ENCODE measurements at places on chromosomes 3 and 15.

- DNase-seq = no peak
Measured at GRCh38 chr3:97662762-97663161, 101.8 kb upstream of the ARL6 start.

GRCh38 chr3:63845215-63845614 is 18.4 kb downstream of the THOC7 start:
- DNase-seq = no peak

GRCh38 chr3:62805580-62806277 is 69.5 kb downstream of the CADPS start:
- no peak for DNase-seq

GRCh38 chr3:17141699-17142098 is 256.9 kb downstream of the PLCL2 start:
- DNase-seq = no peak

- no peak for DNase-seq
Measured at GRCh38 chr15:31440754-31441311, 114.2 kb downstream of the KLF13 start.

DNA sequence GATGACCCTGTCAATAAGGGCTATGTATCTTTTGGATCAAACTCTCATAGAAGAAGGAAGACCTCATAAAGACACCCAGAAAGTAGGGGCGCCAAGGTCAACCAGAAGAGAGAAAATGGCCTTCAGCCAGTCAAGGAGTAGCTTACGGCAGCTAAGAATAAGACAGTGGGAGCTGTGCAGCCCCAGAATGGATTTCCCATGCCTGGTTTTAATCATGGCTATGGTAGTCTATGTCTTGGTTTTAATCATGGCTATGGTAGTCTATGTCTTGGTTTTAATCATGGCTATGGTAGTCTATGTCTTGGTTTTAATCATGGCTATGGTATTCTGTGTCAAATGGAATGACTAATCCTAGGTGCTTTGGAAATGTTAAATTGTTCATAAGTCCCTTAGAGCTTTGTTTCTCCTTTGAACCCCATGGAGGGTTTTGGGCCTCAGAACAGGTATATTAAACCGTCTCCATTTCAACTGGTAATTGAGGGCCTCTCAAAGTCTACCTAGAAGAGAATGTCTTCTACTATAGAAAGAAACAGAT is 742.0 kb upstream of the CFAP20DC start:
- no peak for DNase-seq

DNA sequence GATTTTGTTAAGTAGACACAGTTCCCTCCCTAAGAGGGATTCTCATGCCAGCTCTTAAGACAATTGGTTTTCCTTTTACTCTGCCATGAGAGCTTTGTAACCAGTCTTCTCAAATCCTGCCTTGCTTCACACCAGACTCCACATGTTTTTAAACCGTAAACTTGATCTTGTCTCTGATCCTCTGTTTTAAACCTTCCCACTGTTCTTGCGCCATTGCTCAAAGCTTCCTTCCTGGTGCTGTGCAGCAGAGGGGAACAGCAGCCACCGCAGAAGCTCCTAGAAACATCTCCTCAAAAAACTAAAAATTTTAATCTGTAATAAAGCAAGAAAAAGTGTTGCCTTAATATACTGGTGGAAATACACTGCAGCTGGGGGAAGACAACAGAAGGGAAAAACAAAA is 154.5 kb upstream of the SATB1 start:
- no peak for DNase-seq

DNA sequence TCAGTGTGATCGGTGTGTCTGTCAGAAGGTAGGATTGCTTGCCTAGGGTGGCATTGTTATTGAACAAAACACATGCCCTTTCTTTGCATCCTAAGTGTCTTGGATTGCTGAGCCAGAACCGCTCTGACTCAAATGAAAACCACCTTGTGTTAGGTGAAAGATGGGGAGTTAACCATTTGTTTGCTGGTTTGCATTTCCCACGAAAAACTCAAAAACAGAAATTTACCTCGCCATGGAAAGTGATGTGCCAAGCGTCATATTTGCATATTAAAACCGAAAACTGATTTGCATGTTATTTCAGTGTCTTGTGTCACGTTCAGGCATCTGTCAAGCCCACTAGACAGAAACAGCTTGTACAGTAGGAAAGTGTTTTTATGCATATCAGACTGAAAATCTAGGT is 474.6 kb upstream of the TPRG1 start:
- DNase-seq = no peak

GRCh38 chr3:114706591-114707232 is 412.9 kb downstream of the TIGIT start:
- DNase-seq = no peak

DNA sequence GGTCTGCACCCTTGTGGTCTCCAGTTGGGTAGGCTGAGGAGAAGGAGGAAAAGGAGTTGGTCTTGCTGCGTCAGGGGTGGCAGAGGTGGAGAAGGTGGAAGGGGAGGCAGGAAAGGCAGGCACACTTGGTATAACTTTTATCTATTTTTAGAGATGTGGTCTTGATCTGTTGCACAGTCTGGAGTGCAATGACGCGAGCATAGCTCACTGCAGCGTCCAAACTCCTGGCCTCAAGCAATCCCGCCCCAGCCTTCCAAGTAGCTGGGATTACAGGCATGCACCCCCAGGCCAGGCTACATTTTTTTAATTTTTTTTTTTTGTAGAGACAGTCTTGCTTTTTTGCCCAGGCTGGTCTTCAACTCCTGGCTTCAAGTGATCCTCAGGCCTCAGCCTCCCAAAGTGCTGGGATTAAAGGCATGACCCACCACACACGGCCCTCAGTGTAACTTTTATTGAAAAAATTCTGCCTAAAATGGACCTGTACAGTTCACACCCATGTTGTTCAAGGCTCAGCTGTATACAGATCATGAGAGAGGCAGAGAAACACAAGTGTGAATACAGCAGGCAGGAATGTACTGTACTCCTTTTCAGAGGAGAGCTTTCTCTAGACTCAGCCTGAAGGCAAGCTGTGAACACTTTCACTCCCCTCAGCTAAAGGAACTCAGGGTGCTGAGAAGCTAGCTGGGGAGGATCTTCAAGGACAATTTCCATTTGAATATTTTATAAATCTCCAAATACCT is 2.1 kb upstream of the RHOV start:
- DNase-seq = no peak

- no peak for DNase-seq
Measured at GRCh38 chr3:196603683-196604082, 35.2 kb downstream of the FBXO45 start.

DNA sequence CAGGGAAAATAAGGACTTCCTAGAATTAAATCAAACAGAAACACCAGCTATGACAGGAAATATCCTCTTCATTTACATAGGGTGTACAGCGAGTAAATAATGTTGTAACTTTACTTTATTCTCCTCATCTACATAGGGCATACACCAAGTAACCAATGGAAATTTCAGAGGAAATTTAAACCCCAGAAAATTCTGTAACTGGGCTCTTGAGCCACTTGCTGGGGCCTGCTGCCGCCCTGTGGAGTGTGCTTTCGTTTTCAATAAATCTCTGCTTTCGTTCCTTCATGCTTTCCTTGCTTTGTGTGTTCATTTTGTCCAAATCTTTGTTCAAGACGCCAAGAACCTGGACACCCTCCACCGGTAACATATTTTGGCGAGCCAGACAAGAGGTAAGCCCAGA is 990.4 kb upstream of the CADM2 start:
- no peak for DNase-seq

DNA sequence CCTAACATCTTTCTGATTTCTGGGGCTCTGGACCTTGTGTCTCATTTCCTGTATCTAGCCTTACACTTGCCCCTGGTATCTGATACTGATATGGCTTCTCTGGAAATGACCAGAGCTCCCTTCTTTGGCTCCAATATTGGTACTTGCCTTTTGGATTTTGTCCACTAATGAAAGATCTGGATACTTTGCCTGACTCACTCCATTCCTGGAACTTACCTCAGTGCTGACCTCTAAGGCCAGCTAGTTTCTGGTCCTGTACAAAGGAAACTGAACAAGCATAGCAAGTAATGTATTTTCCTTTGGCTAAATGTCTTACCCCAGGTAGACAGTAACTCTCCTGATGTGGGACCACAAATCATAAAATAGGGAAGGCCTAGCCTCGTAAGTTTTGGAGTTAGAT is 93.8 kb upstream of the SLC4A7 start:
- no peak for DNase-seq

DNA sequence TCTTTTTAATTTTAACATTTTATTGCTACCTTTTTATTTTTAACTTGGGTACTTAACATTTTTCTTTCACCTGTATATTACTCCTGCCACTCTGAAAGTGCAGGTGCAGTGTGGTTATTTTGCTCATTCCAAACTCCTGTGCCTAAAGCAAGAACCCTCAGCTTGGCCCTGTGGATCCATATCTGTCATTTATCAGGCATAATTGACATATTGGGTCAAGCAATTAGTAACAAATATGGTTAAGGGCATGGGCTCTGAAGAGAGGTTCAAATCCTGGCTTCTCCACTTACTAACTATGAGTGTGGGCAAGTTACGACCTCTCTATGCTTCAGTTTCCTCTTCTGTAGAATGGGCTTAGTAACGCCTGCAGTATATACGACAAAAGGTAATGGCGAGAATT is 9.8 kb upstream of the VPS8 start:
- DNase-seq = no peak

DNA sequence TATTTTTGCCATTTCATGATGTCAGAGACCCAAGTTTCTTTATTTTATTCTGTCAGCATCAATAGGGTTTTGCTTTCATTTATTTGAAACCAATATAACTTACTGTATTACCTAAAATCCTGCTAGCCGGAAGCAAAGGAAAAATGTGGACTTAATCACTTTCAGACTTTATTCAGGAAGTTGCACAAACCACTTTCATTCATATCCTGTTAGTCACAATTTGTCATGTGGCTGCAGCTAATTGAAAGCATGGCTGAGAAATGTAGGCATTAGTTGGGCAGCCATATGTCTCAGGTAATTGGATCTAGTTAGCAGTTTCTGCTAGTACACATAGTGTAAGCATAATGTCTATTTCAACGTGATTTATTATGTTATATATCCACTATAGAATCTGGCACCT is 462.3 kb upstream of the SGO1 start:
- DNase-seq = no peak

DNA sequence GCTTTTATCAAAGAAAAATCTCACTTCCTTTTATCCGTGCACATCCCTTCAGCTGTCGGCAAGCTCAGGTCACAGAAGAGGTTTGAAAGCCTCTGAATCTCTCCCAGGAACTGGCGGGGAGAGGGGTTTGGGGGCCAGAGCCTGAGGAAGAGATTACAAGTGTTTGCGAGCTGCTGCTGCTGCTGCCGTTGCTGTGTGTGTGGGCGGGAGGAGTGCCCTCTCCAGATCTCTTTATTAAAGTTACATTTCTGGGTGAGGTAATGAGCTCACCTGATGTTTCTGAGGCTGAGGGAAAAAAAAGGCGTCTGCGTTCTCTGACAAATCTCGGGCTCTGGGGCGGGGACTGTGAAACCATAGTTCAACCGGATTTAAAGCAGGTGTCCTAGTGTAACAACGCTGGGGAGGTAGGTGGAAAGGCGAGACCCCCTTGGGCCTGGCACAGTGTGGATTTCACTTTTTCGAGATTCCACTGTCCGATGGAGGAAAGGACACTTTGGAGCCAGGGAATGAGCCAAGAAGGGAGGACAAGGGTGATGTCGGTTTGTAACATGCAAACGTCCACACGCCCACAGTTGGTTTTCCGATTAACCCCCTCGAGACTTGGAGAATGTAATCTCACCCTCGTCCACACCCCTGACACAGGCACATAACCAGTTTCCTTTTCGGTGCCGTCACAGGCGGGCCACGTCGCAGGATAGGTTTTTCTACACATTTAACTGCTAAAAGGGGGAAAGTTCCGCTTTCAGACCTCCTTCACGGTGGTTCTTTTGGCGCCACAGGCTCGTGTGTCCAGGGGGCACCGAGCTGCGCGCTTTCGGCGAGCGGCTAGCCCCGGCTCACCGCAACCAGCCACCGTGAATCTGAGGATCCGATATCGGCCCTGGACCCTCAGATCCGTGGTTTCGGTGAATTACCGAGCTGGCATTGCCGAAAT is 2.1 kb downstream of the ALCAM start:
- peak; percentile 65 for DNase-seq

DNA sequence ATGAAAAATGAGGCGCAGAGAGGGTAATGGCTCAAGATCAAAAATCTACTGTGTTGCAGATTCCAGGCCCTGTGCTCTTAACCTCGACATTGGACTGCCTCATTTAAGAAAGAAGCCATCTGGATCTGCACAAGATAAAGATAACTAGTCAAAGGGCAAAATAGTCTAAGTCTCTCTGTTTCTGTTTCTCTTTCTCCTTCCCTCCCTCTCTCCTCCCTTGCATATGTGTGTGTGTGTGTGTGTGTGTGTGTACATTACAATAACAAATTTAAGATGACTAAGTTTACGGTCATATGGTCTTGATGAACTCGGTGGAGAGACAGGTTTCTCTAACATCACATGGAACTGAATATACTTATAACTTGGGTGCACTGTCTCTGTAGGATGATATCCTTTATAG is 69.2 kb downstream of the MEIS2 start:
- no peak for DNase-seq

DNA sequence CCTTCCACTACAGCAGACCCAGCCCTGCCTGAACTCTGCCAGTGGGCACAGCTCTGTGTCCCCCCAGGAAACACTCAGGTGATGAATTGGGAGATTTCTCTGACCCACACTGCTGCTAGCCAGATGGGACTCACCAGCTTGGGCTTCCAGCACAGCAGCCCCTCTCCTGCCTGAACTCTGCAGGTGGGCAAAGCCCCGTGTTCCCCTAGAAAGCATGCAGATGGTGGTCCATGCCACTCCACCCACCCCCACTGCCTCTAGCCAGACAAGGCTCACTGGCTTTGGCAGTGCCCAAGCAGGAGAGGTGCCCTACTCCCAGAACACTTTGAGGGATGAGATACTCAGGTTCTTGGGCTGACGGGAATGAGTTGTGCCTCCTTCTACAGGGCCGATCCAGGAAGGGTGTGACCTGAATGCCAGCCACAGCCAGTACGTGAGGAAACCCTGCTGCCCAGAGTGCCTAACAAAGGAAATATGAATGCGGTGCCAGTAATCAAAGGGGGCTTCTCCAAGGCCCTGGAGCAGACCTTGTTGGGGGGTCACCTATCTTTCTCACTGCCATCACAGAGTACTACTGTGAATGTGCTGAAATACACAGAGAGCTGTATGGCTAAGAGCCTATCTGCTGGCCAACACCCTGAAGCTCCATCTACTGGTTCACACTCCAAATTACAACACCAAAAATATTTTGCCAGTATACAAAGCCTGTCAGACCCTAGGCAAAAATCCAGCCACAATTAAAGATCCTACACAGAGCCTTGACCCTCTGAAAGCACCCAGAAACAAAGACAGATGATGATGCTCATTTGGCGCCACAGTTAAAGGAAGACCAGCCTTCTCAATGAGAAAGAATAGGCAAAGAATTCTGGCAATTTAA is 61.9 kb downstream of the BTLA start:
- DNase-seq = no peak

DNA sequence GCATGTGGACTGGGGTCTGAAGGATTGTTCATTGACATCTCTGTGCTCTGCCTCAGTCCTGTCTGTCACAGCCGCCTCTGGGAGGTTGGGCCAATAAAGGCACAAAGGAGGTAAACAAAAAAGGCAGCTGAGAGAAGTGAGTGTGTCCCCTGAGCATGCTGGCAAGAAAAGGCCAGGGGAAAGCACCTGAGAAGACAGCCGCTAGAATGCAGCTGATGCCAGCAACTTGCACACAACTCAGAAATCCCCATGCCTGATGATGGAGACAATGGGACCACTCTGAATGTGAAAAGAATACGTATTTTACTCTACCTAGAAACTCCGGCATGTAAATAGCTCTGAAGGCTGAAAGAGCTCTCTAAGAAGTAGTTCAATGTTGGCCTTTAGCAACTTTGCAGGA is 118.7 kb downstream of the KCNH8 start:
- DNase-seq = no peak

GRCh38 chr15:88664151-88664778 is 25.4 kb downstream of the ISG20 start:
- peak; percentile 34 for DNase-seq

- no peak for DNase-seq
Measured at GRCh38 chr15:33375236-33375635, 64.5 kb downstream of the RYR3 start.

Data from T-helper 9 cell (primary cell).